ENCODE measurements at places on chromosomes 4 and X.

- no peak for DNase-seq
Measured at GRCh38 chr4:54709400-54709799, 51.6 kb downstream of the KIT start.

DNA sequence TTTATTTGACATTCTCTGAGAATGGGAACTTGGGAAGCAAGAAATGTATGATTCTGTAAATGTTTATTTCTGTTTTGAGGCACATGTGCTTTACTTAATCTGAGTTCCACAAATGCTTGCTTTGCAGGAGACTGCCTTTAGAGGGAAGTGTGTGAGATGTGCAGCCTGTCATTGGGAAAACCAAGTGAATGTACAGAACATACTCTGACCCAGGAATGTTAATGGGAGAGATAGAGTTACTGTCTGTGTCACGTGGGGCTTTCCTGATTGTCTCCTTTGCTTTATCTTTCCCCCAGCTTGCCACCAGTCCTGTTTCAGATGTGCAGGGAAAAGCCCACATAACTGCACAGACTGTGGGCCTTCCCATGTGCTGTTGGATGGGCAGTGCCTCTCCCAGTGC is 218.6 kb upstream of the ANXA3 start:
- DNase-seq, result no peak

- no peak for DNase-seq
Measured at GRCh38 chr4:149145803-149146202, 669.8 kb downstream of the IQCM start.

DNA sequence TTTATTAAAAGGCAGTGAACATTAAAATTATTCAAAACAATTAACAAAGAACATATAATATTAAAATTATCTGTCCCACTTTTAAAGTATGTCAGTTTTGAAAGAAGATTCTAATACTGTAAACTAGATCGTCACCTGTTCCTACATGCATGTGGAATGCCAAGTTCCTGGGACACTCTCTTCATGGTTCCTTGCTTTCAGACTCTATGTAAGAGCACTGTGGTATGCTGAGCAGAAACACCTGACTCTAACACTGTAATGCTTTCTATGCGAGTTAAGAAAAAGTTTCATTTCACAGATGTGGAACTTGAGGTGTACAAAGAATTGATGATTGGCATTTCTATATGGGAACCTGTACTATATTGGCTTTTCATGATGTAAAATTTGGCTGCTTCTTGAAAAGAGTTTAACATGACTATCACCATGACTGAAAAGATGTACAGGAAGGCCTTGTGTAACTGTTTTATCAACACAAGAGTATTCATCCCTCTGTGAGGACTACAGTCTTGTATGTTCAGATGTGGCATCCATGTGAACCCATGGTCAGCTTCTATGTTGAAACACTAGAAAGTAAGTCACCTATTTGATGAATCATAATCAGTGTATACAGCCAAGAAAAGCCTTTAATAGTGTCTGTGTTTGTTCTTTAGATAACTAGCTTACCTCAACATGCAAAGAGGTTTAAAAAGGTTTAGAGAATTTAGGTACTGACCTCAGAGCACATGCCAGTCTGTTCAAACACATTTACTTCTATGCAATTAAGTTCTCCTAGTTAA is 354.5 kb downstream of the ARHGAP24 start:
- DNase-seq, result no peak

GRCh38 chr4:87310691-87311335 is 11.9 kb downstream of the HSD17B13 start:
- no peak for DNase-seq

DNA sequence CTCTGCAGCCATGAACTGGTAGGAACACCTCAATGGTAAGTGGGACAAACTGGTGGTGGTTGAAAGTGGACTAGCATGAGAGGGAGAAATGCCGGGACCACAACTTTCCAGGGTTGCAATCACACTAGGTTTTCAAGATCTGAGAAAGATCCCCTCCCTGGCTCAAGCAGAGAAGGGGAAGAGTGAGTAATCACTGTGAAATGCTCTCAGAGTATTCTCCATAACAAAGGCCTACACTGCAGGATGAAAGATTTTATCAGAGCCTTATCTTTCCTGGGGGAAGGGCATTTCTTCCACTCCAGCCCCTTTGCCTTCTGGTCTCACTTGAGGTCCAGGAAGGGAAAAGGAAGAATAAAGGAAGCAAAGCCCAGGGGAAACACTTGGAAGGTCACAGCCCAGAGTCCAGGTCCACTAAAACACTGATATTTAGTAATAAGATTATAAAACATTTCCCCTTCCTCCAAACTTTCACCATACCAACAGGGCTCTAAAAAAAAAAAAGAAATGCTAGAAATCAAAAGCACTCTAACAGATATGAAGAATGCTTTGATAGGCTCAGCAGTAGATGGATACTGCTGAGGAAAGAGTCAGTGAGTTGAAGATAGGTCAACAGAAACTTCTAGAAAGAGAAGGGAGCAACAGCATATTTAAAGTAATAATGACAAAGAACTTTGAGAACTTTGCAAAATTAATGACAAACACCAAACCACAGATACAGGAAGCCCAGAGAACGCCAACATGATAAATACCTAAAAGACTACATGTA is 95.9 kb downstream of the WDFY3 start:
- DNase-seq, result no peak

DNA sequence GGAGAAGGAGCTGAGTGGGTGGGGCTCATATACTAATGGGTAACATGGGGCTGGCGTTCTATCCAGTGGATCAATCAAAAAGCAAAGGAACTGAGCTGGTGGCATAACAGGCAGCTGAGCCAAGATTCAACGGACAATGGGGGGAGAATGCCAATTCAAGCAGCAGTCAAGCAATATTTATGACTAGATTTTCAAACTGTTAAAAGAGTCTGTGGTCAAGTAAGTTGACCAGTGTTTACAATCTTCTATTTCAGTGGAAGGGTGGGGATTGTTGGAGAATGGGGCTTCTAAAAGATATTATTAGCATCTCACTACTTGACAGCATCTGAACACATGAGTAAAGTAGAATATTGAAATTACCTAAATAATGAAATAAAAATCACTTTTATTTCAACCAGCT is 64.9 kb upstream of the SCRG1 start:
- no peak for DNase-seq

DNA sequence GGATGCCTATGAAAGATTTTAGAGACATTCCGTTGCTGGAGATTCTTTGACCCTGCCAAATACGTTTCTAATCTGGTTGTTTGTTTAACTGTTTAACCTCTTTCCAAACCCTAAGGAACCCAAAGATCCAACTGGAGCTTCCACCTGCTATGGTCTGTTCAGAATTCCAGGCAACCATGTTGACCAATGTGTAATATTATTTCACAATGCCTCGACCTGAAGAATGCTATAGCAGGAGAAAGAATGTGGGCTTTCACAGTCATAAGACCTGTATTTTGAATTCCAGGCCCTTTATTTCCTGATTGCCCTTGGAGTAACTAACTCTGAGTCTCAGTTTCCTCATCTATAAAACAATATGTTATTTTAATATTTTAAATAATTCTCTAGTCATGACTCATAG is 90.8 kb downstream of the COL25A1 start:
- no peak for DNase-seq

DNA sequence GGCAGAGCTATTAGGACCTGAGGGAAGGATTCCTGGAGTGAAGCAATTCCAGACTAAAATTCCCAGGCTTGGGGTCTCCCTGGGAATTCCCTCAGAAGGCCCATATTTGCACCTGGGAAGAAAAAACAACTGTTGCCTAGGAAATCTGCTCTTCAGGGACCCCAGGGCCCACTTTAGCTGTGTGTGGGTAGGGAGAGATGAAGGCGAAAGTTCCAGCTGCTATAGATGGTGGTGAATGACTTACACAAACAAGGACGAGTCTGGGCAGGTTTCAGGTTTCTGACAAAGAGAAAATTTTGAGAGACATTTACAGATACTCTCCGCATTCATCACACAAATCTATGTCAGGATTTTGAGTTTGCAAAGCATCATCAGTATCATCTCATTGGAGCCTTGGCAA is 126.1 kb downstream of the GPC3 start:
- peak; percentile 16 for DNase-seq

- DNase-seq, result no peak
Measured at GRCh38 chr4:11904117-11904535, 475.4 kb upstream of the HS3ST1 start.

GRCh38 chr4:181476508-181476890 is 766.7 kb upstream of the TENM3 start:
- DNase-seq, result no peak

DNA sequence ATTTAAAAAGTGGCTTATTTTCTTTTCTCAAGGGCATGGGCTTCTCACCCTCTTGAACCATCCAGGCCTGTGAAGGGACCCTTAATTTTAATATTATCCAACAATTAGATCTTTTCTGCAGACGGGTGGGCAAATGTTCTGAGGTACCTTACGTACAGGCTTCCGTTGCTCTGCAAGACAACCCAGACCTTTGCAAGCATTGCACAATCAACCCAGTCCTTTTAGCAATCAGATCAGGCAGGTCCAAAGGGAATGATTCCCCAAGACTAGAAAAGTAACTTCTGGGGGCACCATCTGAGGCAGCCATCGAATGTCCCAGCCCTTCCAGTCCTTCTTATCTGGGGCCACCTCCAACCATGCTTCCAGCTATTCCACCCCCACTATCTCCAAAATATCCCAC is 67.3 kb upstream of the TACR3 start:
- DNase-seq, result no peak

- DNase-seq, result no peak
Measured at GRCh38 chr4:121690001-121690400, 6.8 kb downstream of the ANXA5 start.

GRCh38 chrX:96721354-96721753 is 36.7 kb downstream of the DIAPH2 start:
- no peak for DNase-seq

- DNase-seq, result no peak
Measured at GRCh38 chrX:74061879-74062278, 242.1 kb upstream of the ZCCHC13 start.

DNA sequence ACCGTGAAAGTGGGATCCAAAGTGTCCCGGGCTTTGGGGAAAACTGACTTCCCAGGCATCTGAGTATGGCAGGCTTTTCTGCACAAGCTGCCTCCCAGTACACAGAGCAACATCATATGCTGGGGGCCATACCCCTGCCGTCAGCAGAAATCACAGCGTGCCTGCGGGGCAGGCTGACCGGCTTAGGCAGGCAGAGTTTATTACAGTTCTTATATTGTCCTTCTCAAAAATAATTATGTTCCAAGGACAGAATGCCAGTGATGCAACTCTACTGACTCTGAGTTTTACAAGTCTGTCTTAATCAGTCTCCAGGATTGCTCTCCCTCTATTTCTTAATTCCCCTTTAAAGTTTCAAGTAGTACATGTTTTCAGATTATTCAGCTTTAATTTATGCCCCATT is 37.0 kb downstream of the IL21 start:
- DNase-seq, result no peak

DNA sequence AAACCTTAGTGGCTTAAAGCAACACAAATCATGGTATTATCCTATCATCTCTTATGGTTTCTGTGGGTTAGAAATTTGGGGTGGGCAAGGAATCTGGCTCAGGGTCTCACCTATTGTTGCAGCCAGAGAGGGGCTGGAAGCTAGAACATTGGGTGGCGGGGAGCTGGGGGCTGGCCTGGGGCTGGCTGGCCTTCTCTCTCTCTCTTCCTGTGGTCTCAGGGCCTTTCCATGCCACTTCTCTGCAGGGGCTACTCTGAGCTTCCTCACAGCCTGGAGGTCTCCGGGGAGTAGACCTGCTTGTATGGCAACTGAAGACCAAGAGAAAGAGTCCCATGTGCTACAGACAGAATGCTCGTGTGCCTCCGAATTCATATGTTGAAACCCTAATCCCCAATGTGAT is 10.7 kb upstream of the XPNPEP2 start:
- no peak for DNase-seq

- no peak for DNase-seq
Measured at GRCh38 chrX:107691024-107691448, 62.7 kb downstream of the PRPS1 start.

GRCh38 chr4:39609454-39609931 is 29.2 kb downstream of the SMIM14 start:
- DNase-seq, result no peak

DNA sequence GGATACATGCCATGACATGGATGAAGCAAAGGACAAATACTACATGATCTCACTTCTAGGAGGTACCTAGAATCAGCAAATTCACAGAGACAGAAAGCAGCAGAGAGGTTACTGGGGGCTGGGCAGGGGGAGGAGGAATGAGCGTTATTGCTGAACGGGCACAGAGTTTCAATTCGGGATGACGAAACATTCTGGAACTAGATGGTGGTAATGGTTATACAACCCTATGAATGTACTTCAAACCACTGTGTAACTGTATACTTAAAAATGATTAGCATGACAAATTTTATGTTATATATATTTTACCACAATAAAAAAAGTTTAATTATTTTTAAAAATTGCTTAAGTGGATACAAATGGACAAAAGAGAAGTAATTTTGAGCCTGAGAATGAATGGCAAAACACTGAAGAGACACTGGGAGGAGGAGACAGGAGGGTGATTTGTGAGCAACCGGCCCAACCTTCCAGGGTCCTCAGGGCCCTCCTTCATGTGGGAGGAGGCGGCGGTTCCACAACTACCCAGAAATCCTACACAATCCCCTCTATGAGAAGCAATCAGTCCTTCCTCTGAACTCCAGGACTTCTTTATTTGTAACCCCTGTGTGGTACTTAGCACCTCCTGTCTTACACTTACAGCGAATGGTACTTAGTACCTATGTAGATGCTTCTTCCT is 14.1 kb downstream of the ACSL1 start:
- DNase-seq, result no peak

DNA sequence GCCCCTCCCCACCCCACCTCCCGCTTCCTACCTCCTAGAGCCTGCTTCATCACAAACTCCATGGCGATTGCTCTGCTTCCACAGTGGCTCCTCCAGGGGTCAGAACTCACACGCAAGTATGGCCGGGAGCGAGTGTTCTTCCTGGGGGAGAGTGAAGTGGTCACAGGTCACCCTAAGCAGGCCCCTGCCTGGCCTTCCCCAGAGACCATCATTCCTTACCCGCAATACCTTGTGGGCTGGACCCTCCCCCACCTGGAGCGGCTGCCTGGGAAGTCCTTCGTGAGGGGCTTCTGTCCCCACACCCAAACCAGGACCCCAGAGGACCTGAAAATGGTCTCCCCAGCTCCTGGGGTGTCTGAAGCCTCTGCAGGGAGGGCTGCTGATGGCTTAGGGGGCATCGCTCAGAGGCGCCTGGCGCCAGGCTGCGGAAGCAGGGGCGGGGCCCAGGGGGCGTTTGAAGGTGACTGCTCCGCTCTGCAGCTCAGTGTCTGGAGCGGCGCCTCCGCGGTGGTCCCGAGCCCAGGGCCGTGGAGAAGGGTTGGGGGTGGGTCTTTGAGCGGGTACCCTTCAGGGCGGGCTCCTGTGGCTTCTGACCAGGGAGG is 1.4 kb downstream of the CPLX1 start:
- peak; percentile 17 for DNase-seq

DNA sequence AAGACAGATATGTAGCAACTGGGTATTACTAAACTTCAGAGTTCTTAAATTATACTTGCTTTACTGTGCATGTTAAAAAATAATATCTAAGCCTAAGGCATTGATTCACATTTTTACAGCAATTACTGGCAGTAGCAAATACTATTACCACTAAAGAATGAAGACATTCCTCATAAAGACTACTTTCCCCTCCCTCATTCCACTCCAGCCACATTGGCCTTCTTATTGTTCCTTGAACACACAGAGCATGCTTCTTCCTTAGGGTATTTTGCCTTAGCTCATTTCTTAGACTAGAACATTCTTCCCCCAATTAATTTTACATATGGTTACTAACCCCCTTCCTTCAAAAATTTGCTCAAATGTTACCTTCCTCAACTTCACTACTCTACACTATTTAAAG is 717.0 kb downstream of the CCSER1 start:
- no peak for DNase-seq

- no peak for DNase-seq
Measured at GRCh38 chr4:112552668-112553067, 36.7 kb upstream of the NEUROG2 start.

GRCh38 chrX:26789751-26790150 is 573.8 kb downstream of the MAGEB5 start:
- DNase-seq, result no peak
